Hematopoietic multipotent progenitor cell treated with erythropoietin and hydrocortisone succinate and interleukin-3 and kit ligand, for 17 days (in vitro differentiated cells): ENCODE measurements at places on chromosomes 5 and 9.

GRCh38 chr9:133864011-133864410 lies 125.9 kb upstream of the SARDH start:
- no peak for DNase-seq

DNA sequence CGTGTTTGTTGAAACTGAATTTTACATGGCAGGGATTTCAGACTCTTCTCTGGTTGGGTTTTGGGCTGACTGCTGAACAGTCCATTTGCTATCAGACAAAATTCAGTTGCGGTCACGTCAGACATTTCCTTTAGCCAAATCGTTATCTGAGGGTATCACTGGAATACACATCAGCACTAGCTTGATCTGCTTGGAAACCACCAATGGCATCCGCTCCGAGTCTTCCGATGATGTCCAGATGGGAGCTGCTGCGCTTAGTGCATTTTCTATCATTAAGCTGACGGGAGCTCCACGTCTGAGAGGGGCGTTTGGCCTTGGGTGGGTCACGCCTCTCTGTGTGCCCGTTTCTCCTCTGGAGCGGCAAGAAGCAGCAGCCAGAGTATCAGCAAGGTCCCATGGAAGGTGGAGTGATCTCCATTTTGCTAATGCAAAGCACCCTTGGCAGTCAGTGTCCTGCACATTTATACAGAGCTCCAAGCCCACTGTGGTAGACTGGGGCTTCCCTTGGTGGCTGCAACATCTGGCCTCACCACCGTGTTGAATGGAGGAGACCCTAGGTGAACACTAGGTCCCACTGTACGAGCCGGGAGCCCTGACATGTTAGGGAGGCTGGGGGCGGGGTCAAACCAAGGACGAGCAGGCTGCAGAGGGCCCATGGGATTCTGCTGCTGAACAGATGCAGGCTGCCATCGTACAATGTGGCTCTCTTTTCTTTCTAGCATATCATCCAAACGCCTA lies 134.6 kb upstream of the PHYKPL start:
- DNase-seq, result no peak

DNA sequence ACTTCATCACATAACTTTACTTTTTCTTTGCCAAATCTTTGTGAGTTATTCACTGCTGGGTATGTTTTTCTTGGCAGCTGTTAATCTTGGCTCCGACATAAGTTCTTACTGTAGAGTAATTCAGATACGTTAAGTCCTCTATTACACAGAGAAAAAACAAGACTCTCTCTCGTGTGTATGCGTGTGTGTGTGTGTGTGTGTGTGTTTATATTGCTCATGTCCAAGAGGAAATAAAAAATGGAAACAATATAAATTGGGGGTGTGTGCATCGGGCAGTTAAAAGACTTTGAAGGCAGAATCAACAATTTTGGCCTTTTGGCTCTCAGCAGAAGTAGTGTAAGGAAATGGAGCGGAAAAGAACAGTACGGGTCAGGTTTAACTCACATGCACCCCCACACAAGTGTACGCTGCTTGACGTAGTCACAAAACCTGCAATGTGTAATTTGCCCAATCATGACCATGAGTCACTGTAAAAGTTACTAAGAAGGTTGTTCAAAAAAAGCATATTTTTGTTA lies 67.2 kb upstream of the IFNE start:
- DNase-seq, result no peak

- no peak for DNase-seq
Observed at GRCh38 chr5:1542781-1543180, 19.0 kb upstream of the LPCAT1 start.

DNA sequence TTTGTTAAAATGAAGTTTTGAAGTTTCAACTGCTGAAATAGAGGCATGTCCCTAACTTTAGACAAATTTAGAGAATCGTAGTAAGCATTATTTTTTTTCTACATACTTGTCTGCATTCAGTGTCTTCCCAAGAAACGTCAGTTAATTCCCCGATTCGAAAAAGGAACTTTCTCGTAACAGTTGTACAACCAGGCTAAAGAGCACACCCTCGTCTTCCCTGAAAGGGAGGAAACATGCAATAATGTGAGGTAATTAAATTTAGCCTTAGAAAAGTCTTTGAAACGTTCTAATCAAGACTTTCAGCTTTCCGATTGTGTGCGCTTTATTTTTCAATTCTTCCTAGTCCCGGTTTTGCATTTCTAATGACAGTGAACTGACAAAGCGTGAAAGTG lies 374 bp upstream of the SLC1A3 start:
- DNase-seq, result no peak

GRCh38 chr5:147140558-147140957 lies 94.3 kb upstream of the STK32A start:
- DNase-seq, result no peak

GRCh38 chr5:169350016-169350415 lies 49.1 kb upstream of the SLIT3 start:
- DNase-seq, result no peak

GRCh38 chr5:65946198-65946745 lies 19.9 kb downstream of the ERBIN start:
- DNase-seq, result no peak

DNA sequence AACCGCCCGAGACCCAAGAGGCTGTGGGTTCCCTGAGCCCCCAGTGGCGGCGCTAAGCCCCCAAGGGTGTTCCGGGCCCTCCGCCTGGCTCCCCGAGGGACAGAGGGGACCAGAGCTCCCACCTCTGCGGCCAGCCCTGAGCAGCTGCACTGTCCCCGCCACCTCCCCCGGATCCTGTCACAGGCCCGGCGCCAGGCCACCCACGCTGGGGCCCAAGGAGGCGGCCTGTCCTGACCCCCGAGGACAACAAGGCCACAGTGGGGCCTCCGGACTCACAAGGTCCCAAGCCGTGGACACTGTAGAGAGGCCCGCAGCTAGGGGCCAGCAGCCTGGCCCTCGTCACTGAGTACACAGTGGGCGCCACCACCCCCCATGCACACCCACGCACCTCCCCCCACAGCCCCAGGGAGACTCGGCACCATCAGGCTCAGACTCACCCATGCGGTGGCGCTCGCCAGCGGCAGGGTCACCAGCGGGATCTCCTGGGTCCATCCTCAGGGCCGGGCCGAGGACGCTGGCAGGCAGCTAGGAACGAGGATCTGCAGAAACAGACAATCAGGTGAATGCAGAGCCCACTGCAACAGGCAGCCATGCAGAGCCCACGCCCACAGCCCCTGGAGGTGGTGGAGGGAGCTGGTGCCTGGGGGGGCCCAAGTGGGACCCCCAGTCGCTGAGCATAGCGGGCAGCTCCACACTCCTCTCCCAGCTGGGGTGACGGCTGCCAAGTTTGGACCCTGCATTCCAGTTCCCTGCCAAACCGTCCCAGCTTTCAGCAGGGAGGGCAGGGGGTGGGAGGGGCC lies 27.9 kb downstream of the EXD3 start:
- DNase-seq, result no peak

DNA sequence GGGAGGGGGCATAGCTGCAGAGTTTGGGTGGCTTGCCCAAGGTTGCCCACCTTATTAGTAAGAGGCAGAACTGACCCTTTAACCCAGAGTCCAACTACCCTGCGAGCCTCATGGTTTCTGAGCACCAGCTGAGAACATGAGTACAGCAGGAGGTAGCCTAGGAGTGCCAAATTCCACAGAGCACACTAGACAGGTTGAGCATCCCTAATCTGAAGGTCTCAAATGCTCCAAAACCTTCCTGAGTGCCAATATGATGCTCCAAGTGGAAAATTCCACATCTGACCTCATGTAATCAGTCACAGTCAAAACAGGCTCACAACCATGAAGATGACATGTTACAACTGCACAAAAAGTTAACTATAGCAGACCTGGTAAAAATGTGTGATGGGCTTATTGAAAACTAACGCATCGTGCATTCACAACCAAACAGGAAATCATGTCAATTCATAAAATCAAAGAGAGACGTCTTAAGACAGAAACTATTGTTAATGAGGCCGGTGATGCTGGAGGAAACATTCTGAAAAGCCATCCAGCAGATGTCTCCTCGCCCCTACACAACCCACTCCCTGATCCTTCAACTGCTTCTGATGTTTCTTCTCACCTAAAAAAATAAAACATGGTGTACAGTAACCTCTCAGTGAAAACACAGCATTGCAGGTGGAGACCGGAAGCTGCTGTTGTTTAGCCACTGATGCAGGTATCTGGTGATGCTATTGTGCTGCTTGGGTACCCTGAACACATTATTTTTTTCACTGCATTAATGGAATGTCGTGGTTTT lies 25.0 kb downstream of the PTCH1 start:
- no peak for DNase-seq

DNA sequence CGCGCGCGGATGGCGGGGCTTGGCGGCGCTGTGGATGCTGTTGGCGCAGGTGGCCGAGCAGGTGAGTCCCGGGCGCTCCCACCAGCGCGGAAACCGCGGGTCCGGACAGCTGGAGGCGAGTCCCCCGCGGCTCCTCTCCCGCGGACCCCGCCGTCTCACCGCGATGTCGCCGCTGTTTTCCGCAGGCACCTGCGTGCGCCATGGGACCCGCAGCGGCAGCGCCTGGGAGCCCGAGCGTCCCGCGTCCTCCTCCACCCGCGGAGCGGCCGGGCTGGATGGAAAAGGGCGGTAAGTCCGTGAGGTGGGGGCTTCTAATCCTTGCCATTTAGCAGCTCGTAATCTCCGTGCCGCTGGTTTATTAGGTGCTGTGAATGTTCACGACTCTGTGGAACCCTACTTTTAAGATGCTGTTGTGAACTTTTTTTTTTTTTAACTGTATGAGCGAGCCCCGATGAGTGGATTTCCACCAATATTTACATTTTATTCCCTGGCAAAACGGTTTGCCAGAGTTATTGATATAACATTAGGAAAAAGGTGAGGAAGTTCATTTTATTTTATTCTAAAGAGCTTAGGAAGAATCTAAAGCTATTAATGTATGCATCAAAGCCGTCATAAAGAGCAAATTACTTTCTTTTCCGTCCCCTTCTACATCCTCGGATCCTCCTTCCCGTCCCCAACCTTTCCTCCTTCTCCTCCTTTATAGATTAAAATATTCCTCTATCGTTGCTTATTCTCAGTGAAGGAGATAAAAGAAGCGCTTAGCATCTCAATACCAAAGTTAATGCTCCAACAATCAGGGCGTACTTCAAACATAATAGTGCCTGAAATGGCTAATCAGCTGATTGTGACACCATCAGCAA lies 579 bp downstream of the ADAMTS16 start:
- no peak for DNase-seq

DNA sequence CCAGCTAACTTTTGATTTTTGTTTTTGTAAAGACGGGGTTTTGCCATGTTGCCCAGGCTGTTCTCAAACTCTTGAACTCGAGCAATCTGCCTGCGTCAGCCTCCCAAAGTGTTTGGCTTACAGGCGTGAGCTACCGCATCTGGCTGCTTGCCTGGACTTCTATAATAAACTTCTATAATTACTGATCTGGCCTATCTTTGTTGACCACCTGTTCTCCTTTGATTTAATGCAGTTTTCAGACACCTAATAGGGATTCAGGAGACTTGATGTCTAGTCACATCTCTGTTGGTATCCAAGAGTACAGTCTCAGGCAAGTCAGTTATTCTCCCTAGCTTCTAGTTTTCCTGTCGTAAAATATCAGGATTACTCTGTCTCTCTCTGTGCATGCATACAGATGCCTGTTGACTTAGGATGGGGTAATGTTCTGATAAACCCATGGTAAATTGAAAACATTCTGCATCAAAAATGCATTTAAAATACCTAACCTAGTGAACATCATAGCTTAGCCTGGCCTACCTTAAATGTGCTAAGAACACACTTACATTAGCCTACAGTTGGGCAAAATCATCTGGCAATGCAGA lies 51.5 kb upstream of the NR3C1 start:
- no peak for DNase-seq

- no peak for DNase-seq
Observed at GRCh38 chr9:13791816-13792215, 512.3 kb upstream of the MPDZ start.

DNA sequence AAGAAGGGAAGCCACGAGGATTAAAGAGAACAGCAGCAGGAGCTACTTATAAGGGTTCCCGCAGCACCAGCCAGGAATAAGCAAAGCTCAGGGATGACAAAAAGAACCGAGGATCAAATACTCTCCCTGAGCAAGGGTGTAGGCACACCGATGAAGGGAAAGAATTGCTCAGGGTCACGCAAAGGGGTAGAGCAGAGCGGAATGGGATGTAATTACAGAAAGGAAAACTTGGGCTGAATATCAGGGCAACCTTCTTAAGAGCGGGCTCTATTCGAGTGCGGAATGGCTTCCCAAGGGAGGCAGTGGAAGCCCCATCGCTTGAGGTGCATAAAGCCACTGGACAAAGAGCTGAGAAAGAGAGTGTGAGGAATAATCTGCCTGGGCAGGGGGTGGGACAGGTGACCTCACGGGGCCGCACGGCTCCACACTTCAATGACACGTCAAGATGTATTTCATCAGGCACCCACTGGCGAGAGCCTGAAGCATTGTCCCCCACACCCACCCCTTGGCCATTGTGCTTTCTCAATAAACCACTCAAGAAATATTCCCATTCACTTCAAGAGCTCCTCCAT lies 162.2 kb downstream of the EBF1 start:
- no peak for DNase-seq

- peak; percentile 5 for DNase-seq
Observed at GRCh38 chr5:138472353-138472752, 7.1 kb downstream of the EGR1 start.

- DNase-seq, result no peak
Observed at GRCh38 chr5:94698197-94698596, 79.7 kb downstream of the SLF1 start.
